ENCODE measurements at places on chromosomes 1 and 21.

- no peak for DNase-seq
These were observed 317.5 kb downstream of the HHAT start for GRCh38 chr1:210646258-210646616.

DNA sequence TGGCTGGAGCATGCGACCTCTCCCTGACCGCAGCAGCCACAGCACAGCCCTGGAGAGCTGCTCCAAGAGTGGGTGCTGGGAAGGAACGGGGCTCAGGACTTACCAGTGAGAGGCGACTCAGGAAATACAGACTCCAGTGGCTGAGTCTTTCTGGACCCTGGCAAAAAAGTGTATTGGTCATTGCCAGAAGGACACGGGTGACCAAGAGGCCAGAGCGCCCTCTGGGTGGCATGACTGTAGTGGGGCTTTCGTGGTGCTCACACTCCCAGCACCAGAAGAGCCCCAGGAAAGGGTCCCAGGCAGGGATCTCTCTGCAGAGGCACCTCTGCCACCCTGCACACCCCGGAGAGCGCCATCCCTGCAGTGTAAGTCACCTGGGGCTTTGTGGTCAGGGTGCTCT is 8.9 kb upstream of the PRDM16 start:
- no peak for DNase-seq

DNA sequence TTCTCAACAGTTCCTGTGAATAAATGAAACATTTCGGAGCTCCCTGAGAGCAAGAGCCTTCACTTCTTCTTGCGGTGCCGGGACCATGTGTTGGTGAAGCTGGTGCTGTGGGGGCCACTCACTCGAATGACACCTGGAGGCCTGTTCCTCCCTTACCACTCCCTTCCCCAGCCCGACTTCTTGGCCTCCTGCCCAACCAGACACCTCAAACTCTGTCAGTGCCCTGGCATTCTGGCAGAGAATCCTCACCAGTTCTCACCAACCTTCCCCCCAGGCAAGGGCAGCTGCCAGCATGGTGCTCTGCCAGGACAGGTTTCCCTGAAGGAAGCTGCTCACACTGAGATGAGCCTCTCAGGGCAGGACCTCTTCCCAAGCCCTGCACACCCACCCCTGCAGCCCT is 68.3 kb downstream of the MPZL1 start:
- no peak for DNase-seq

GRCh38 chr1:113903501-113904292 is 902 bp downstream of the AP4B1 start:
- DNase-seq: no peak

DNA sequence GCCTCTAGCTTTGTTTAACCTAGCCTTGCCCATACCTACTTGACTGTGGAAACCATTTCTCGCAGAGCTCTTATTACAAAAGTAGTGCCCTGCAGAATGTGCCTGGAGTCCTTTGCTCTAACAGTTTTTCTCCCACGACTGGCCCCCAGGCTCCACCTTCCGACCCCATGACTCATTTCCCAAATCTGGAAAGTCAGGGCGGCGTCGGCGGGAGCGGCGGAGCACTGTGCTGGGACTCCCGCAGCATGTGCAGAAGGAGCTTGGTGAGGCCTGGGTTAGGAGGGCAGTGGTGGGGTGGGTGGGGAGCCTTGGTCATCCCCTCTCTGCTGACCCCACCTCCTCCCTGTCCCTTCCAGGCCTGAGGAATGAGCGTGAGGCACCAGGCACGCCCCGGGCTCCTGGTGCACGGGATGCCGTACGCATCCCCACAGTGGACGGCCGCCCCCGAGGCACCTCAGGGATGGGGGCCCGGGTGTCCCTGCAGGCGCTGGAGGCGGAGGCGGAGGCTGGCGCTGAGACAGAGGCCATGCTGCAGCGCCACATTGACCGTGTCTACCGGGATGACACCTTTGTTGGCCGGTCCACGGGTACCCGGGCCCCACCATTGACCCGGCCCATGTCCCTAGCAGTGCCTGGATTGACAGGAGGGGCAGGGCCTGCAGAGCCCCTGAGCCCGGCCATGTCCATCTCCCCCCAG is 47.5 kb downstream of the YARS1 start:
- no peak for DNase-seq

DNA sequence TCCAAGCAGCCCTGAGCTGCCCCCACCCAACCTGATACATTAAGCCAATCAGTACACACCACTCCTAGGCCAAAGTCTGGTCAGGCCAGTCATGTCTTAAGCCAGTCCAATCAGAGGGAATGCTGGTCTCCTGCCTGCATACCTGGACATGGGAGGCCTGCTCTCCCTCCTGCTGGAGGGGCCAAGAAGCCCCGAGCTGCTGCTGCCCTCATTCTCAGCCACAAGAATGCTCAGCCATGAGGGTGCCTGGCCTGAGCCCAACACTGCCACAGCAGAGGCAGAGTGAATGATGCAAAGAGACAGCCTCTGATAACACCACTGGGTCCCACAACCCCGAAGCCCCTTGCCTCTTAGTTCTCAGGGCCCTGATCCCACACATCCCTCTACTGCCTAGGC is 23.0 kb downstream of the CHD5 start:
- no peak for DNase-seq

GRCh38 chr1:59229138-59229537 is 67.8 kb upstream of the FGGY start:
- DNase-seq: no peak

DNA sequence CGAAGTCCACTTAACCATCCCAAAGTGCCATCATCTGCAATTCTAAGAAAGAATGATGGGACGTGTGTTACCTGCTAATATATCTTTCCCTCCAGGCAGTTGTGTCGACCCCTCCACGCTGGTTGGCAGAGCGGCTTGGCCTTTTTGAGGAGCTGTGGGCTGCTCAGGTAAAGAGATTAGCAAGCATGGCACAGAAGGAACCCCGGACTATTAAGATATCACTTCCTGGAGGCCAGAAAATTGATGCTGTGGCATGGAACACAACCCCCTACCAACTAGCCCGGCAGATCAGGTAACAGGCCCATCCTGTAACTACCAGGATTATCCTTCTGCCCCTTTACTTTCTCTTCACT is 520 bp downstream of the TARS2 start:
- DNase-seq: peak; percentile 64

DNA sequence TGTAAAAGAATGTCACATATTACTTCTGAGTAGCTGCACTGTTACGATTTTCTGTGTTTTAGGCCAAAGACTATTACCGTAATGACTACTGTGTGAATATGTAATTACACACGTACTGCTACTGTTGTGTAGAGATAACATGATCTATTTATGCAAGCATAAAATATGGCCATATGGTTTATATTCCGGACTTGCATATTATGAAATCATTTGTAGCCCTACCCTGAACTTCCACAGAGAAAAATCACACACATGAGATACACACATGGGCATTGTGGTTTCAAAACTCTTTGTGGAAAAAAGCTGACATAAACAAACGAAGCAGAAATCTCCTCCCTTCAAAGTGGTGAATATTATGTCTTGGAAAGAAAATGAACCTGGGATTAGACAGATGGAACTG is 373.0 kb upstream of the ADAMTS5 start:
- DNase-seq: no peak
